ENCODE measurements at places on chromosomes 2 and 18.

GRCh38 chr2:14516844-14517243 lies 115.7 kb upstream of the LRATD1 start:
- DNase-seq = no peak

GRCh38 chr18:33761363-33761762 lies 183.3 kb downstream of the ASXL3 start:
- no peak for DNase-seq

- no peak for DNase-seq
Observed at GRCh38 chr18:42229211-42230210, 274.5 kb downstream of the PIK3C3 start.

GRCh38 chr18:47605093-47605492 lies 325.4 kb downstream of the SMAD2 start:
- no peak for DNase-seq

DNA sequence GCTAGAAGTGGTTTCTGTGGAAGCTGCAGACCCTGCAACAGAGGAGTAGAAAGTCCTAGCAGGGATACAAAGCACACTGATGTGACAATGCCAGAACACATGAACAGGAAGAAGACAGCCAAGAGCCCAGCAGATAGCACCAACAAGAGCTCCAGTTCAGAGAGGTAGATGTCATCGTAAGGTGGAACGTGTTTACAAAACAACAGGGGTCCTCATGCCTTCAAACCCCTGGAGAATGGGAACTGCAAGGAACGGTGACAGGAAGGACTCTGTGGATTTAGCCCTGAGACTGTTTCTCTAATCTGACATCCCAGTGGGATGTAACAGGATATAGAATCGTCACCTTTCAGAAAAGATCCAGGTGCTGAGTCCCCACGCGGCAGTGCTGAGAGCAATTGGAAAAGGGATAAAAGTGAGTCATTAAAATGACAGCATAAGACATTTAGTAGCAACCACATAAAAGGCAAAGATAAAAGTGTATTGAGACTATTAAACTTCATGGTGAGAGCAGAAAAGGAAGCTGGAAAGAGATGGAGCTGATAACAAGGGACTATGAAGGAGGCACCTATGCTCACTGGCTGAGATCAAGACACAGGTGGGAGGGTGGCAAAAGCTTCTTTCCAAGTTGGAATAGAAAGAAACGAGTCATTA lies 195.2 kb downstream of the FBXO15 start:
- no peak for DNase-seq

GRCh38 chr2:25551316-25551715 lies 122.1 kb downstream of the DTNB start:
- DNase-seq = no peak

DNA sequence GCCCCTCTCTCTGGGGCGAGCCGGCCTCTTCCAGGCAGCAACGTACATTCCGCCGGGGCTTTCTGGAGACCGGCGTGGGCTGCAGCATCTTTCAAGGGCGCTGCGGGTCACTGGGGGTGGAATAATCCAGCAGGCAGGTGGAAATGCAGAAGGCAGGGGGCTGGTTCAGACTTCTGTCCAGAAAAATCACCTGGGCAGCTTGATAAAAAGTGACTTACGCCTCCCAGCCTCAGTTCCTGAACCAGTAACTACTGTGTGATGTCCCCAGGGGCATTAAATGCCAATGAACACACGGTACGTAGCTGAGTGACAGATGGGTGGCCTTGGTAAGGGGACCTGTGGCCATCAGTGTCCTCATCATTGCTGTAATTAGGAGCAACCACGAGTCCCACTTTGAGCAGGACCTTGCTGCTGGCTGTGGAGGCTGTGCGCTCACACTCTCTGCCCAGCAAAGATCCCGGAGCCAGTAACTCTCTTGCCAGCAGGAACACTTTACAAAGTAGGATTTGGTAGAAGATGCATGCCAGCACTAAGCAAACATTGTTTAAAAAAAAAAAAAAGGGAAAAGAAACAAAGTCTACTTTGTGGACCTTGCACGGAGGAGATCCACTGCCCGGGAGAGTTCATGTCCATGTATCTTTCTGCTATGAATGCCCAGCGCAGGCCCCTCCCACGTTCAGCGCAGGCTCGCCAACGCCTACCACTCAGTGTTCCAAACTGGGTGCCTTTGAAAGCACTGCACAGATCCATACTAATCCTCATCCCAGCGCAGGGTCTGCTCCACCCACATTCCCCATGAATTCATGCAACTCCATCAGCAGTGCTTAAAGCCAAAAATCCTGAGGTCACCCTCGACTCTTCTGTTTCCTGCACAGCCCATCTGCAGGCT lies 177.3 kb downstream of the HDAC4 start:
- no peak for DNase-seq

- DNase-seq = no peak
Observed at GRCh38 chr2:176582990-176583481, 313.8 kb downstream of the MTX2 start.

- no peak for DNase-seq
Observed at GRCh38 chr2:23721454-23721826, 205.5 kb downstream of the ATAD2B start.

GRCh38 chr2:15571729-15572128 lies 10.6 kb upstream of the NBAS start:
- no peak for DNase-seq

DNA sequence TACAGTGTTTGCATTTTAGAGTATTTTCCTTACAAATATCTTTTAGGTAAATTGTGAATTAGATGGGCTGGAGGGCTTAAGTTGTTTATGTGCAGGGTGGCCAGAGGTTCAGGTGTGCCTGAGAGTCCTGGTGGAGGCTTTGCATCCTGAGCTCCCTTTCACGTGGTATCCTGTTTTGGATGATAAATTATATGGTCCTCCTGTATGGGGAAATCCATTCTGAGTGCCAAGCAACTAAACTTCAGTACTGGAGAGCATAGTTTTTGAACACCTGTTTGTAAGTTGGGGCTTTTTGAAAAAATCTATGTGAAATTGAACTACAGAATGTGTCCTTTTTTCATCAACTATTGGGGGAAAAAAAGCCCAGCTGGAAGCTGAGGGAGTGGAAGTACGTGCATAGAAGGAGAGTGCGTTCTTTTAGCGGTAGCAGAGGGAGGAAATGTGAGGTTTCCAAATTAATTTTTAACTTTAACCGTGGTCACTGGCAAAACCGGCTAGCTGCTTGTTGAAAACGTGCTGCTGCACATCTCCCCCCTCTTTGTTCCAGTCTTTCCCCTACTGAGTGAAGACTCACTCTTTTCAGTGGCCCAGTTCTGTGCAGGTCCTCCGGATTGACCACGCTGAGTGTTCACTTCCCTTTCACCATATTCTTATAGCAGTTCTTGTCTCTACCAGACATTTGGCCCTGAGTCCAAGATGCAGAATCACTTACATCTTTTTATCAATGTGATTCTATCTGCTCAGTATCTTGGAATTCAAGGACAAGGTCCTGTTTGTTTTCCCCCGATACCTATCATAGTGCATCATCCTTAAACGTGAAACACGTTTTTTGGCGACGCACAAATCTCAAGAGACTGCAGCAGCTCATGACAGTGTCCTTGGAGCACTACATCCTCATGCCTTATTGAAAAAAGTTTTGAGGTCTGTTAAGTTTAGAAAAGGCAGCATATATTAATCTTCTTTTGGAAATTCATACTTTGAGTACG lies 15.3 kb downstream of the CNOT11 start:
- no peak for DNase-seq

GRCh38 chr2:235562065-235562747 lies 68.4 kb downstream of the AGAP1 start:
- DNase-seq = no peak

DNA sequence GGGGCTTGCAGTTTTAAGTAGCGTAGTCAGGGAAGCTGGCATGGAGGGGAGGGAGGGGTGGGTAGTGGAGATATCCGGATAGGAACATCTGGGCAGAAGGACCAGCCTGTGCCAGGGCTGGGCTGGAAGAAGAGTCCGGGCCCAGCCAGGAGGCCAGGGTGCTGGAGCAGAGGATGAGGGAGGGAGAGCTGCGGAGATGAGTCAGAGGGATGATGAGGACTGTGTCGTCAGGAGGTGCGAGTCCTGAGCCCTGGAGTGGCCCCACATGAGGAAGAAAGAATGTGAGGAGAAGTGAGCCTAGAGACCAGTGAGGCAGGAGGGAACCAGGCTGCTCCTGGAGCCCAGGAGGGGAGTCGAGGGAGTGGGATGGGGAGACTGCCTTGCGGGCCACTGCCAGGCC lies 82.4 kb downstream of the CTIF start:
- no peak for DNase-seq

Data from CD4-positive, alpha-beta T cell treated with Interleukin-2 at 100 ng/mL for 4 hours (primary cell).